Activated T-helper 1 cell treated with anti-CD3 and anti-CD28 coated beads, Interleukin-12 subunit alpha, Interleukin-12 subunit beta, Interleukin-2, Interleukin-4 antibody, amounts not matched to agents 30 ng/mL and 10 ng/mL and 1 ng/mL, durations not matched to agents 14 hours and 24 hours and 36 hours (primary cell): ENCODE measurements at places on chromosomes 1 and 21. TPM values are rescaled to one million over a fixed set of nuclear protein-coding genes. Genes with fewer than 3 reads are reported as not detected.
A peak's percentile ranks its signal among the peaks of the same experiment; 100 is the strongest.

GRCh38 chr1:40450495-40451237, 390 bp downstream of the ZFP69B start:
- H3K27me3 ChIP-seq, result no peaks in the 10 kb centered on the region
- peak overlapping the region; percentile 84 for H3K4me3 ChIP-seq
- DNase-seq, result peak; percentile 72
- peak overlapping the region; percentile 90 for H3K27ac ChIP-seq
- peaks cover 37% of the 10 kb centered on the region for H3K4me1 ChIP-seq

GRCh38 chr1:228723287-228723686, 12.0 kb upstream of the RHOU start:
- H3K4me1 ChIP-seq, result no peaks in the 10 kb centered on the region
- DNase-seq, result no peak
- H3K27me3 ChIP-seq, result peaks cover 15% of the 10 kb centered on the region

DNA sequence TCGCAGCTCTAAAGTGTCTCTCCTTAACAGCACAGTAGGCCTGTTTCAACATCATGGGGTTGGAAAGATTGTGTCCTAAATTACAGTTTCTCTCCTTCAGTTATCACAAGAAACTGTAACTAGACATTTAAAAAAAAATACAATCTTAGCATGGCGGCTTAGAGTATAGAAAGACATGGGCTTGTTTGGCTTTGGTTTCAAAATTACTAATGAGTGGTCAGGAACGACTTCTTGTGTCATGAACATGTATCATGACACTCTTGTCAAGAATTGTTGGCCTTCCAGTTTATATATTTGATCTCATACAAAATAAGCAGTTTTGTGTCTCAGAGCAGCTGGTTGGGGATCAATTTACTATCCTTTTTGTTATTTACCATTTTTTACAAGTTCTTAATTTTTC, 2.1 kb downstream of the GJA8 start:
- no peak overlapping the region for H3K27ac ChIP-seq
- no peak for DNase-seq
- peaks cover 8% of the 10 kb centered on the region for H3K4me1 ChIP-seq
- H3K4me3 ChIP-seq, result no peak overlapping the region
- H3K36me3 ChIP-seq, result no peaks in the 10 kb centered on the region

Gene C1orf21
- total RNA-seq, result 1.8 and 4.1 TPM in 2 replicates

Gene DHCR24
- 206 and 211 TPM in 2 replicates for total RNA-seq
